Hindlimb muscle (tissue), 1 donor: ENCODE measurements at places on chromosomes 5 and 9.

DNA sequence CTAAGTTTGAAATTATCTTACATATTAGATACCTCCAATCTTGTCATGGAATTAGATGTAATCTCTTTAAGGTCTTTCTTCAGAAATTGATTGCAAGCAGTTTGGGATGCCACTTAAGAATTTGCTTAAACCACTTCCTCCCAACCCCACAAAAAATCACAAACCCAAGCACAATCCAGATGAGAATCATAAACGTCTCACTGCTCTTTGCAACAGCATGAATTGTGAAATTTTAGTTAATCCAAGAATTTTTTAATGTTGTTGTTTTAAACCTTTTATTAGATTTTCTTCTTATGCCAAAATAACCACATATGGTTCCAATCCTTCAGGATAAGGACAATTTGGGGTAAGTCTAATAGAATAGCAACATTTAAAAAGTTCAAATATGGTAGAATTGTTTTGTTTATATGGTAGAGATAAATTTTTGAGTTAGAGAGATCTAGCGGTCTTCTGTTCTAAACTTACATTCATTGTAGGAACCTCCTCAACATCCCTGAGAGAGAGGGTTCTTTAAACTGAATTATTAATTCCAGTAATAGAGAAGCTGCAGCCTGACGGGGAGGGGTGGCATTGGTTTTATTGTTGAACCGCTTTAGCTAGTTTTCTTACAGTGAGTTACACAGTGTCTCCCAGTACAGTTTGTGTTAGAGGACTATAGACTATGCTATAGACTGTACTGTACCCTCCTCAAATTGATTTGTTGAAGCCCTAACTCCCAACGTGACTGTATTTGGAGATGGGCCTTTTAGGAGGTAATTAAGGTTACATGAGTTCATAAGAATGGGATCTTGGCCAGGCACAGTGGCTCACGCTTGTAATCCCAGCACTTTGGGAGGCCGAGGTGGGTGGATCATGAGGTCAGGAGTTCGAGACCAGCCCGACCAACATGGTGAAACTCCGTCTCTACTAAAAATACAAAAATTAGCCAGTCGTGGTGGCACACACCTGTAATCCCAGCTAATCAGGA is 24.8 kb upstream of the IL6ST start:
- DNase-seq = no peak

- DNase-seq = no peak
Observed at GRCh38 chr5:84239494-84239893, 145.2 kb downstream of the EDIL3 start.

GRCh38 chr5:38670878-38671277 is 114.4 kb upstream of the LIFR start:
- DNase-seq = no peak

DNA sequence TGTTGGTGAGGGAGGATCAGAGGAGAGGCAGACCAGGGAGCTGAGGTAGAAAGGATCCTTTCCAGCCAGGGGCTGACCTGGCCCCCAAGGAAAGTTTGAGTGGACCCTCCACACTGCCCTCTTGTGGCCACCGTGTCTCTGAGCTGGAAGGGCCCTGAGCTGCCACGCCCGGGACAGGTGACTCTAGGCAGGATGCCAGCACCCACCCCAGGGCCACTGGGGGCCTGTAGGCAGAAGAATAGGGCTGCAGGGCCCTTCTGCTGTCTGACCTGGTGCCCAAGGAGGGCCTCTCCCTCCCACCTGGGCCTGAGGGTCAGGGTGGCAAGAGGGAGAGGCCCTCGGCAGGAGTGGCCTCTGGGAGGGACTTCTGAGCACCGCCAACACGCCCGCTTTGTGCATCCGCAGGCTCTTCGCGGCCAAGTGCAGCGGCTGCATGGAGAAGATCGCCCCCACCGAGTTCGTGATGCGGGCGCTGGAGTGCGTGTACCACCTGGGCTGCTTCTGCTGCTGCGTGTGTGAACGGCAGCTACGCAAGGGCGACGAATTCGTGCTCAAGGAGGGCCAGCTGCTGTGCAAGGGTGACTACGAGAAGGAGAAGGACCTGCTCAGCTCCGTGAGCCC is 76.8 kb downstream of the LMX1B start:
- no peak for DNase-seq

- DNase-seq = no peak
Observed at GRCh38 chr5:120609570-120609969, 145.5 kb downstream of the PRR16 start.

DNA sequence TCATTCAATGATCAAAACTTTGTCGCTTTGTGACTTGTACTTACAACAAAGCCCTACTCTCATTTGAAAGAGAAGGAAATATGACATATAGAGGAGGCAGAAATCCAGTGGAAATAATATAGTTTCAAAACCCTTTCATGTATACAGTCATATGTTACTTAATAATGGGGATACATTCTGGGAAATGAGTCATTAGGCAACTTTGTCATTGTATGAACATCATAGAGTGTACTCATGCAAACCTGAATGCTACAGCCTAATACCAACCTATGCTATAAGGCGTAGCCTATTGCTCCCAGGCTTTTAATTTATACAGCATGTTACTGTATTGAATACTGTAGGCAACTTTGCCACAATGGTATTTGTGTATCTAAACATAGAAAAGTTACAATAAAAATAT is 69.0 kb upstream of the SMC2 start:
- no peak for DNase-seq

DNA sequence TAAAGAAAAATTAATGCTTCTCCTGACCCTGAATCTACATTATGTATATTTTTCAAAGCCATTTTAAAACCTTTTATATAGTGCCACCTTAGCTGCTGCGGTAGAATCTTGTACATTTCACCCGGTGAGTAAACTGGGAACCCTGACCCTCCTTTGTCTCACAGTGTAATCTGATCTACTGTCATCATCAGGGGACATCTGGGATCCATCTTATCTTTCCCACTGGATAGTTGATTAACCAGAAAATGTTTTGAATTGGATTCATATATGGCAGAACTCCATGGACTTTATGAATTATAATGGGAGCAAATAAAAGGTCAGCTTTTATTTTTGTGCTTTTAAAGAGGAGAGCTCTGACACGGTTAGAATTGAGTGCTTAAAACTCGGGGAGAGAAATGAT is 95.0 kb downstream of the ADAMTSL1 start:
- no peak for DNase-seq

DNA sequence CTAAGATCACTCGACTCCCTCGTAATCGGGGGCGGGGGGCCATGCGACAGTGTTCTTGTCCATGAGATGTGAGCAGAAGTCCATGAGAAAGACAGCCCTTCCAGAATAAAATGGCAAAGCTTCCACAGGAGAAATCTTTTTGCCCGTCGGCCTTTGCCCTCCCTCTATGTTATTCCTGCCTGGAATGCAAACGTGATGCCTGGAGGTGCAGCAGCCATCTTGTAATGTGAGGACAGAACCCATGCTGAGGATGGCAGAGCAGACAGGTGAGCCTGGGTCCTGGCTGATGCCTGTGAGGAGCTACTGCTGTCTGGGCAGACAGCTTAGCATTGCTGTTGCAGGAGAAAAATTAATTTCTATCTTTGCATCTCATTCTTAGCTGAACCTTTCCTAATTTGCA is 17.2 kb downstream of the MED10 start:
- DNase-seq = no peak

DNA sequence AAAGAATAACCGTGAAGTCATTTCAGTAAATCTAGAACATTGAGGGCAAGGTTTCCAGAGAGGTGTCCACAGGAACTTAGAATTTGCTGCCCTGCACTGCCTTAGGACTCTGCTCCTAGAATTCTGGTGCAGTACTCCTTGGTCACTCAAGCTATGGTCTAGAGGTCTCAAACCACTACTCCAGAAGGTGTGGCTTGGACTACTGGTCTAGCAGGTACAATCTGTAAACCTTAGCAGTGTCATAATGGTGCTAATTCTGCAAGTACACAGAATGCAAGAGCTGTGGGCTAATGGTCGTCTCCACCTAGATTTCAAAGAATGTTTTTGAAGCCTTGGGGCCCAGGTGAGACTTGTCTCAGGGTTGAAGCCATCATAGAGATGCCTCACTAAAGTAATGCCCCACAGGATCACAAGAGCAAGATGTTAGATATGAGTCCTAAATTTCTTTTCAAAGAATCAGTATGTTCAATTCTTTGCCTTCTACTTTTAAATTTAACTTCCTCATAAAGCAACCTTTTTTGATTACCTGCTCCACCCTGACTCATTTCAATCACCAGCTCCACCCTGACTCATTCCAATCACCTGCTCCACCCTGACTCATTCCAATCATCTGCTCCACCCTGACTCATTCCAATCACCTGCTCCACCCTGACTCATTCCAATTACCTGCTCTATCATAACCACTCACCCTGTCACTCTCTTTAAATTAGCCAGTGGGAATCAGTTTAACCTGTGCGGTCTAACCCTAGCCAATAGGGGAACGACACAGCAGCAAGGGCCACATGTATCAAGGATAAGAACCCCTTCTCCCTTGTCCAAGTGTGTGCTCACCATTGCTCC is 1111.8 kb upstream of the ACO1 start:
- DNase-seq = no peak

GRCh38 chr5:68299105-68299504 is 83.5 kb downstream of the PIK3R1 start:
- no peak for DNase-seq

DNA sequence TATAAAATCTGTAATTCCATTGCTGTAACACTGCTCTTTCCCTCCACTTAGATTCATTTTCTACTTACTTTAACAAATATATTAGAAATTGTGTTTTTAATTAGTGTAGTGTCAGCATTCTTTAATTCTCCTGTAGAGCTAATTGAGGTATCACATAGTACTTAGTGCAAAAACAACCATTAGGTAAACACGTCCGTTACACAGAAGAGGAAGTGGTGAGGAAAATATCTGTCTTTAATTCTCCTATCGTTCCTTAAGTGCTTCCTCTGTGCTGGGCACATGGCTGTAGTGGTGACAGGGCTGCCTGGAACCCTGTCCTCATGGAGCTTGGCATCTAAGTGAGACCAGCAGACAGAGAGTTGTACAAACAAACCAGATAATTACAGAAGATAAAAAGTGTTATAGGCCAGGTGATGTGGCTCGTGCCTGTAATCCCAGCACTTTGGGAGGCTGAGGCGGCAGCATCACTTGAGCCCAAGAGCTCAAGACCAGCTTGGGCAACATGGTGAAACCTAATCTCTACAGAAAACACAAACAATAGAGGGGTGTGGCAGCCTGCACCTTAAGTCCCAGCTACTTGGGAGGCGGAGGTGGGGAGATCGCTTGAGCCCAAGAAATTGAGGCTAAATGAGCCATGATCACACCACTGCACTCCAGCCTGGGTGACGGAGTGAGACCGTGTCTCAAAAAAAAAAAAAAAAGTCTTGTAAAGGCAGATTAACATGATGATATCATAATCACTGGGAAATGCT is 36.4 kb downstream of the PARP8 start:
- DNase-seq = no peak

GRCh38 chr9:38405785-38406184 is 13.3 kb downstream of the ALDH1B1 start:
- no peak for DNase-seq

DNA sequence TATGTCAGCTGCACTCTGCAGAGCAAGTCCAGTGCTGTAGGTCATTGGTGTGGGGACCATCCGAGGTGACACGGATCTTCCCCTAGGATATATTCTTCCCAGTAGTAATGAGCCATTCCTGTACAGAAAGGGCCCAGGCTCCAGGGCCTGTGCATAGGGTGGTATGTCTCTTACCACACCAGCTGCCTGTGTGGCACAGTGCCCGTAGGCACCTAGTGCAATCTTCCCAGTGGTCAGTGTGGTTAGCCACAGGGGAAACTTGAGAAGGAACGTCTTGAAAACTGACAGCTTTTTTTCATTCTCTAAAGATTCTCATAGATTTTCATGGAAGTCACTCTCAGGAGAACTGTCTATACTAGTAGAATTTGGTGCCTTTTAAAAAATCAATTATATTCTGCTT is 39.8 kb downstream of the CYSTM1 start:
- no peak for DNase-seq

- DNase-seq = peak; percentile 52
Observed at GRCh38 chr9:88533951-88534455, 975 bp upstream of the NXNL2 start.

- no peak for DNase-seq
Observed at GRCh38 chr5:165224366-165225045, 1719.1 kb downstream of the MAT2B start.

GRCh38 chr5:95613514-95613913 is 6.4 kb upstream of the GPR150 start:
- DNase-seq = no peak

GRCh38 chr5:80764786-80765185 is 110.0 kb upstream of the DHFR start:
- no peak for DNase-seq

DNA sequence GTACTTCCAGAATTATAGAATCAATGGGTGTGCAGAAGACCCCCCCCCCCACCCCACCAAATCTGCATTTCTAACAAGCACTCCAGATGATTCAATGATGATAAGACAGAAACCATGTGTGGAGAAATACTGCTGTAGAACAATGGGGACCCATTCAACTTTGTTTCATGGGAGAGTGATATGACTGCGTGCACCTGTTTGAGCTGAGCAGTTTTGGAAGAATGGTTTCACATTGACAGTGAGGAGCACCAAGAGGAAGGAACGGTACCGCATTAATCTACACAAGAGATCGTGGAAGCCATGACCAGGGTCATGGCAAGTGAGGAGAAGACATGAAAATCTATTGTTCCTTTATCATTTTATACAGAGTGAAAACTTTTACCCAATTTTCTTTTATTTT is 202.7 kb downstream of the CD180 start:
- no peak for DNase-seq

DNA sequence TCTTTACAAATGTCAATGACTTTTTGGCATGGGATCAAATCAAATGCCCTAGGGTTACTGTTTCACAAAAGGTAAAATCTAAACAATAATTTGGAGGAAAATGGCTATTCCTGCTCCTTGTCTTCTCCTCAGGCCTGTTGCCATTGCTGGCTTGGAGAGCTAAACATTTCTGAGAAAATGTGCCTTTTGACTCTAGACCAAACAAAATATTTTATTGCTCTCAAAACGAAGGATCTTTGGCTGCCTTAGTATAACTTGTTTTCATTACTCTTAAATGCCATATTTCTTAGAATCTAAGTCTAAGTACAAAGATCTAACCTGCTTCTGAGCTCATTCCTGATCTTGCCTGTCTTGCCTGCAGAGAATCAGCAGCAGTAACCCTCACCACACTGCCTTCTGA is 116.6 kb downstream of the MUSK start:
- peak; percentile 35 for DNase-seq

GRCh38 chr5:42021923-42022322 is 96.8 kb downstream of the FBXO4 start:
- DNase-seq = no peak

- no peak for DNase-seq
Observed at GRCh38 chr9:92247296-92247695, 46.2 kb downstream of the IARS1 start.

GRCh38 chr5:116442931-116443551 is 131.6 kb downstream of the SEMA6A start:
- no peak for DNase-seq

GRCh38 chr9:78030553-78031443 is 813 bp downstream of the GNAQ start:
- DNase-seq = peak; percentile 69

GRCh38 chr5:93717162-93717561 is 24.2 kb downstream of the POU5F2 start:
- DNase-seq = no peak

- no peak for DNase-seq
Observed at GRCh38 chr5:16493261-16493660, 27.7 kb upstream of the ZNF622 start.
